ENCODE measurements at places on chromosomes 13 and 19.
A peak's percentile ranks its signal among the peaks of the same experiment; 100 is the strongest.

GRCh38 chr19:29687897-29688728 lies 22.9 kb downstream of the PLEKHF1 start:
- no peak for DNase-seq

DNA sequence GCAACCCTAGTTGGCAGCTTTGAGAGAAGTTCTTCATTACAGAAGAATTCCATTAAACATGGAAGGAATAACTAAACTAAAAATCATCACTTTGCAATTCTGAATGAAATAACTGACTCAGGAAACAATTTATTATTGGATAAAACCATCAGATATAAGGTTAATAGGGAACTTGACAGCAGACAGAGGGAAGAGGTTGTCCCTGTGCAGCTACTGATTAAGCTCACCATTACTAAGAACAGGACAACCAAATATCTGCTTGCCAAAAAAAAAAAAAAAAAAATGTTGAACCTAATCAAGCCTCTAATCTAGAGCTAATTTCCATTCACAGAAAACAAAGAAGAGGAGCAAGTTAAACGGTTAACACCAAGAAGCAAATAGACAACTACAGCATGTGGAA lies 12.8 kb downstream of the N4BP2L2 start:
- no peak for DNase-seq

DNA sequence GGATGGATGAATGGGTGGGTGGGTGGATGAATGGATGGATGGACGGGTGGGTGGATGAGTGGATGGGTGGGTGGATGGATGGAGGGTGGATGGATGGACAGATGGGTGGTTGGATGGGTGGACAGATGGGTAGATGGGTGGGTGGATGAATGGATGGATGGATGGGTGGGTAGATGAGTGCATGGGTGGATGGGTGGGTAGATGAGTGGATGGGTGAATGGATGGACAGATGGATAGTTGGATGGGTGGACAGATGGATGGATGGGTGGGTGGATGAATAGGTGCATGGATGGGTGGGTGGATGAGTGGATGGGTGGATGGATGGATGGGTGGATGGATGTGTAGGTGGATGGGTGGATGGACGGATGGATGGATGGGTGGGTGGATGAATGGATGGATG lies 17.8 kb downstream of the SHC2 start:
- no peak for DNase-seq

GRCh38 chr13:97380696-97381095 lies 53.3 kb upstream of the RAP2A start:
- DNase-seq = no peak

DNA sequence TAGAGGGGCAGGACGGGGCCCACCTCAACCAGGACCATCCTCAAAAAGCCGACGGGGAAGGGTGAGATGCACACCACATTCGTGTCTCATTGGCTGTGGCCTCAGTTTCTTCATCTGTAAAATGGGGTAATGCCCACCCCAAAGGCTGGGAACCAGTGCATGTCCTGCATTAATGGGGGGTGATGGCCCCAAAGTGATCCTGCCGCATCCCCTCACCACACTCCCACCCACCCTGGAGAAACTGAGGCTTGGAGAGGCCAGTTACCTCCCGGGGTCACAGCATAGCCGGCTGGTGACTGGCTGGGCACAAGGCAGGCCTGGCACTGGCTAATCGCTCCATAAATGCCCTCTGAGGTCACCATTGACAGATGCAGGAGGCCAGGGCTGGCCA lies 640 bp upstream of the MIDN start:
- DNase-seq = no peak

DNA sequence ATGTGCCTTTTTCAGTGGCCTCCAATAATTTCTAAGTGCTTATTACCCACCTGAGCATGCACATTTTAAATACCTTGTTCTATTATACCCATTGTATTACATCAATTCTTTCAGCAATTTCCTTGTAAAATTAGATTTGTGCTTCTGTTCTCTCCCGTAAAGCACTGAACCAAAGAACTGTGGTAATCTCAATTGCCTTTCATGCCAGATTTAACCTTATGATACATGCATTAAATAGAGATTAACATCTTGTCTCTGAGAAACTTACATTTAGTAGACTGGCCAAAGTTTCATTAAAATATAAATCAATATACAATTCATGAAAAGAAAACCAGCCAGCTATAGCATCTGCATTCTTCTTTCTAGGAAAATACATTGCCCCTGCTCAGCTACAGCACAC lies 137.2 kb downstream of the EFNB2 start:
- no peak for DNase-seq

- no peak for DNase-seq
Observed at GRCh38 chr19:55091955-55092354, 16.3 kb downstream of the EPS8L1 start.

GRCh38 chr13:22040810-22041364 lies 370.0 kb downstream of the FGF9 start:
- DNase-seq = no peak

- no peak for DNase-seq
Observed at GRCh38 chr13:98977568-98978265, at the start of gene DOCK9. DOCK9 (minus strand) TSS chr13:98978064; CDS start chr13:98977909, 155 bp downstream.

- peak; percentile 28 for DNase-seq
Observed at GRCh38 chr19:9793071-9793591, 24.6 kb upstream of the ZNF846 start.

DNA sequence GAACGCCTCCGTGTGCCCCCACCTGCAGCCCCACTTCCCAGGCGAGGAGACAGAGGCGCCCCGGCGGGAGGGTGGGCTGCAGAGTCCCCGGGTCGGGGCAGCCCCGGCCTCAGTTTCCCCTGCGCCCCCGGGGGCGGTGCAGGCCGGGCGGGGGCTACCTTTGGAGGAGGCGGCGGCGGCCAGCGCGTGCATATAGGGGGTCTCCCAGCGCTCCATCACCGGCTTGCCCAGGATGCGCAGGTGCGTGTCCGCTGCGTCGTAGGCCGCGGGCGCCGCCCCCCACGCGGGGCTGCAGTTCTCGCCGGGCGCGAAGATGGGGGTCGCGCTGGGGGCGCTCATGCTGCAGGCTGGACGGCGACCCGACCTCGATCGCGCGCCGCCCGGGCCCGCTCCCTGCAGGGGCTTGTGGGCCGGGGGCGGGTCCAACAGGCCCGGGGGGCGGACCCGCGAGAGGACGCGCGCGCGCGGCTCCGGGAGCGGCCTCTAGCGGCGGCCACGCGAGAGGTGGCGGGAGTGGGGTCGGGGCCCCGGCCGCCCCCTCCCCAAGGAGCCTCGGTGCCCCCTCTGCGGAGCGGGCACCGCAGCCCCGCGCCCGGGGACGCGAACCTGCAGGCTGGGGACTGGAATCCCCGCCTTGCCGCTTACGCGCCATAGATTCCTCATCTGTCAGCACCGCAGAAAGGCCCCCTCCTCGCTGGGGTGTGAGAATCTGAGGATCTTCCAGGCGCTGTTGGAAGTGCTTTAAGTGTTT lies at the start of gene GAMT:
GAMT (minus strand) TSS at position 405 of the 751 bp plus-strand sequence; CDS start at position 339, 66 bp downstream.
- peak; percentile 33 for DNase-seq

DNA sequence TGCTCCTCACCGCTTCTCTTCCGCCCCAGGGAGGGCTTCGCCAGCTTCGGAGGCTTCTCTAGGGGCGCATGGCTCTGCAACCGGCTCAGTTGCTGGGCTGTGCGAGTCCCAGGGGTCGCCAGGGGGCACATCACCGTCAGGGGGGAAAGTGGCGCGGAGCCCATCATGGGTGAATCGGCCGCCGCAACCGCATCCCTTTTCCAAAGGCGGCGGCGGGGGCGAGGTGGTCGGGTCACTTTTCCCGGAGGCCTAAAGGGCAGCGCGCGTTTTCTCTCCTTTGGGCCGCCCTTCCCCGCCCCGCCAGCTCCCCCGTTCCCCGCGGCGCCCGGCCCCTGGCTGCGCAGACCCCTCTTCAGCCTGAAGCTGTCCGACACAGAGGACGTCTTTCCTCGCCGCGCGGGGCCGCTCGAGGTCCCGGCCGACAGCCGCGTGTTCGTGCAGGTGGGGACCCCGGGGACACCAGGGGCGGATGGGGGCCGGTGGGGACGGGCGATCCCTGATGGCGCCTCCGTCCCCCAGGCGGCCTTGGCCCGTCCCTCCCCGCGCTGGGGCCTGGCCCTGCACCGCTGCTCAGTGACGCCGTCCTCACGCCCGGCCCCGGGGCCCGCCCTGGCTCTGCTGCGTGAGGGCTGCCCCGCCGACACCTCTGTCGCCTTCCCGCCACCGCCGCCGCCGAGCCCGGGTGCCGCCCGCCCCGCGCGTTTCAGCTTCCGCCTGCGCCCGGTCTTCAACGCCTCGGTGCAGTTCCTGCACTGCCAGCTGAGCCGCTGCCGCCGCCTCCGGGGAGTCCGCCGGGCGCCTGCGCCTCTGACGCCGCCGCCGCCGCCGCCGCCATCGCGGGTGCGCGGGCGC lies 1.7 kb downstream of the TGFBR3L start:
- DNase-seq = no peak

DNA sequence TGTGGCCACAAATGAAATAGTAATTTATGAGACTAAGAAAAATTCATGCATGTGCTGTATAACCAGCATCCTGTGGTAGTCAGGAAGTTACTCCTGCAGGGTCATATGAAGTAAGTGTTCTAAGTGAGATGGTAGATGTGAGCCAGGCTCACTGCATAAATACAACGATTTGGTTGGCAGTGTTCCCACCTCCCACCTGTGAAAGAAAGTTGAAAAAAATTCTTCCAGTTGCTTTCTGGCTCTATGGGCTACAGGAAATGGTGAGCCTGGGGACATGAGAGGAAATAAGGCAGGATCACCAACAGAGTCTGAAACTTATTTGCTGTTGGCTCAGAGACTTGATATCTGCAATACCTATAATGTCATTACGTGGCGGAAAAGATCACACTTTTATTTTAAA lies 301.7 kb upstream of the SPRY2 start:
- DNase-seq = no peak

DNA sequence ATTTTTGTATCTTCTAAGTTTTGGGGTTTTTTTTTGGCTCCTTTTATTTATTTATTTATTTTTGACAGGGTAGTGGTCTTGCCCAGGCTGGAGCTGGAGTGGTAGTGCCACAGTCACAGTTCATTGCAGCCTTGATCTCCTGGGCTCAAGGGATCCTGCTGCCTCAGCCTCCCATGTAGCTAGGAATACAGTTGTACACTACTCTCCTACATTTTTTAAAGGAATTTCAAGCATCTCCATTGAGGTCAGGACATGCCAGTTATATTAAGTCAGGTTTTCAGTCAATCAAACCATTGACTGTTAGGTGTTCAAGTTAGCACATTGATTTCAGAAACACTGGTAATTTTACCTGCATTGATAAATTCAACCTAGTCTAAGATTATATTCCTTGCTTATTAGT lies 480.5 kb upstream of the SPRY2 start:
- no peak for DNase-seq

DNA sequence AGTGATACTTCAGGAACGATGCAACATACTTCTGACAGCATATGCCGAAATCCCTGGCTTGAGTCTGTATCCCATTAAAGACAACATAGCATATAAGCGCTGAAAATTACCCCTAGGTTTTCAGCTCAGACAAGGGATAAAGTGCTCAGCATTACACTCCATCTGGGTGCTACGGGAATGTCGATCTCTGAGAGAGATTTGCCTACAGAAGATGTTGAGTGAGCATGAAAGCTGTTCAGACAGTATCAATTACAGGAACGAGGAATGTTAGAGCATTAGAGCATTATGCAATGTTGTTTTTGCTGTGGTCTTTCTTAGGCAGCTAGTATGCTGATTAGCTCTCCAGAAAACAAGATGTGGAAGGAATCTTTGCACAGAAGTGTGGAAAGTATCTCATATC lies 484.5 kb downstream of the LIG4 start:
- DNase-seq = no peak

- DNase-seq = no peak
Observed at GRCh38 chr13:113558461-113558860, 26.1 kb upstream of the TFDP1 start.

GRCh38 chr19:1882089-1882785 lies 3.1 kb downstream of the ABHD17A start:
- no peak for DNase-seq

- no peak for DNase-seq
Observed at GRCh38 chr19:28990522-28990921, 222.4 kb downstream of the UQCRFS1 start.

GRCh38 chr13:61908906-61909615 lies 493.4 kb upstream of the PCDH20 start:
- no peak for DNase-seq

- DNase-seq = no peak
Observed at GRCh38 chr19:18349524-18350128, 9.2 kb downstream of the PGPEP1 start.

GRCh38 chr13:33204130-33204927 lies 81.2 kb downstream of the STARD13 start:
- no peak for DNase-seq

DNA sequence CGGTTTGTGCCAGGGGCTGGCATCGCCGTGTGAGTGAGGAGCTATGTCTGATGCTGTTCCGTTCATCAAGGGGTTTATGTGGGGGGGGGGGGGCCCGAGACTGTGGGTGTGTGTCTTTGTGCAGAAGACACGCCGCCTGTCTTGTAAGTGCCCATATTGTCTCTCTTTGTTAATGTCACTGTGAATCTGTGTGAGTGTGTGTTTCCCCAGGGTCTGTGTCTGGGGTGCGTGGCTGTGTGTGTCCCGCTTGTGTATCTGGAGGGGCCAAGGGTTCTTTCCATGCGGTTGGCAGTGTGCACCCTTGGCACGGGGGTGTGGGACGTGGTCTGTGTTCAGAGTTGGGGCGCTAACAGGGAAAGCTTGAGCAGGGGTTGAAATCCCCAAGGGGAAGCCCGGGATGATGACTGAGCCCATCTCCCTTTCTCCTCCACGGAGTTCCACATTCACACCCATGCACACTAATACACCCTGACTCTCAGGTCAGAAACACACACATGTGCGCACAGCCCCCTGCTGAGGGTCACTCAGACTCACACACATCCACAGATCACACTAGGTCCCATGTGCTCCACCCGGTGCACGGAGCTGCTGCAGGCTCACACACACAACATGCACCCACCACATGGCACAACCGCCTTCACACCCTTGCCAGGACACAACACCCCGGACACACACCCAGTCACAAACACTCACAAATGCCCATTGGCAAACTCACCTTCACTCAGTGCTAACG lies 1.8 kb downstream of the NCAN start:
- no peak for DNase-seq

- no peak for DNase-seq
Observed at GRCh38 chr19:34964598-34964997, 569 bp upstream of the ZNF792 start.

- DNase-seq = no peak
Observed at GRCh38 chr13:105937451-105937850, 598.0 kb downstream of the EFNB2 start.

DNA sequence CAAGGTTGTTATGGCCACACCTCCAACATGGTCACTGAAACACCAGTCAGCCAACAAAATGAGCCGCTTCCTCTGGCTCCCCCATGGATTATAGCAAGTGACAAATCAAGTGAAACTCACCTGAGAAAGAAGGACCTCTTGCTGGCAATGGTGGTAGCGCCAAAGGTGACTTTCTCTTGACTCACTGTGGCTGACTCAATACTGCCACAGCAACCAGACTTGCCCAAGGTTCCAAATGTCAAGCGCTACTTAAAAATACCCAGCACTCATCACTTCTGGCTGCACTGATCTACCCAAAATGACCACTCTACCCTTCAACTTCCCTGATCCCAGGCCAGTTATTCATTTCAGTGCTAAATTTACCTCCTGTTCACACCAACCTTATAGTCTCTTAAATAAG lies 495.5 kb downstream of the FOXO1 start:
- no peak for DNase-seq

- no peak for DNase-seq
Observed at GRCh38 chr19:37466277-37466797, 907 bp downstream of the ZNF569 start.

- no peak for DNase-seq
Observed at GRCh38 chr19:10872546-10873107, 1.3 kb downstream of the CARM1 start.
